Progenitor cell of endocrine pancreas (in vitro differentiated cells): ENCODE measurements at places on chromosomes 6 and 20.

- no peak for DNase-seq
These were observed 25.0 kb upstream of the SSR1 start for GRCh38 chr6:7338031-7338430.

- DNase-seq = no peak
These were observed 9.1 kb upstream of the SHLD1 start for GRCh38 chr20:5741089-5741488.

DNA sequence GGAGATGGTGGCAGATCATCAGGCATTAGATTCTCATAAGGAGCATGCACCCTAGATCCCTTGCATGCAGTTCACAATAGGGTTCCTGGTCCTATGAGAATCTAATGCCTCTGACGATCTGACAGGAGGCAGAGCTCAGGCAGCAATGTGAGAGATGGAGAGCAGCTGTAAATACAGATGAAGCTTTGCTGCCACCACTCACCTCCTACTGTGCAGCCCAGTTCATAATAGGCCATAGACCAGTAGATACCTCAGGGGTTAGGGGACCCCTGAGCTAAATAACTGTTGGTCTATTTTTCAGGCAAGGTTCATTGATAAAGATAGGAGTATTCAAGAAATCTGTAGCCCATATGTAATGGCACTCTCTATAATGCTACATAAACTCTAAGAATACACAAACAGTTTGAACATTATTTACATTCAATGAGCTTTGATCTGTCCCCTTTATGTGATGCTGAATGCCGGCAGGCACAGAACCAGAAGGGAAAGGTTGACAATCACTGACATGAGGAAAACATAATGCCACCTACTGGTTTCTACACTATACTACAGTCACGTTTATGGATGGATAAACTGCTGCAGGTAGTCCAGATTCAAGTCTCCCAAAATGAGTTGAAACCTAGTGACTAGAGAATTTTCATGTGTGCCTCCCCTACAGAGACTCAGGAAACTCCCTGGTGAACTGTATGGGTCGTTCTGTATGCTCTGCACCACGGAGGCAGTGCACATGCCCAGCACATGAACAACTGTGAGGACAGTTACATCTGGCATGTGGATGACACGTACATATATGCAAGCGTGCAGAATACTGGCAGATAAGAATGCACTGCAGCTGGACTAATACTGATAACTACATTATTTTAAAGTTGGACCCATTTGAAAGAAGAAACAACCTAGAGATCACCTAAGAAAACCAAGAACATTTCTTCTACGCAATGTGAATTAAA, 72.0 kb downstream of the DST start:
- no peak for DNase-seq

DNA sequence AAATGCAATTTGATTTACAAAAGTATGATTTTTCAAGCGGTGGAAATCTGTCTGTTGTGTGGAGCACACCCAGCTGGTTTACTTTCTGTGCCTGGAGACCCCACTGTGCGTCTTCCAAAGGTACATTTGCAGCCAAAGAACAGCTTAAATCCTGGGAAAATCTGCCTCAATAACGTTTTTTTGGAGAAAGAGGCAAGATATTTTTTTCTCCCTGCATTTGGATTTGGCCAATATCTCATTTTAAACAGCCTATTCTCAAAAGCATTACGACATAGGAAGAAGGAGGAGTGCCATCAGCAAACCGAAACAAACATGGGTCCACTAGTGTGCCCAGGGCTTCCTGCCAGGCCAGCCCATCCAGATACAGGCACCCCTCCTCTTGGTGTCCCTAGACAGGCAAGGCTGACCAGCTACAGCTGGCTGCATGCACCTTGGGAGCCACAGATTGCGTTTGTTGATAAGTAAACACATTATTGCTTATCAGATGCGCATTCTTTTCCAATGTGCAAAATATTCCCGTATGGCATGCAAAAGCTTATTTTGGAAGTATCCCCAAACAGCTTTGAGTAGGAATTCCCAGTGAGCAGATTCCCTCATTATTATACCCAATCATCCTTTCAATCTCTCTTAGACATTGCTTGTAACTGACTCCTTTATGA, 184.5 kb upstream of the MARCKS start:
- no peak for DNase-seq

DNA sequence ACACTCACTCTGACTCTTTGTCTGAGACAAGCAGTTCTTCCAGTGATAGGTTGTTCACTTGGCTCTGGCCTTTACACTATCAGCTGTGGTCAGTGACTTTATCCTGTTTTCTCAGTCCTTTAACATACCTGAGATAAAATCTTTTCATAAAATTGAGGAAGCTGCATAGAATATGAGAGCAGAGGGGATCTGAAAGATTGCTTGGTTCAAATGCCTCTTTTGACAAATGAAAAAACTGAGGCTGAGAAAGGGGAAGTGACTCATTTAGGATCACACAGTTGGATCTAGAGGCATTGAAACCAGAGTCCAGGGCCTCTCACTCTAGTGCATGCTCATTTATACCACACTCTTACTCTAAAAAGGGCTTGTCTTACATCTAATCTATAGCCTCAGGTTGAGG, 277.0 kb upstream of the TBX18 start:
- DNase-seq = no peak

DNA sequence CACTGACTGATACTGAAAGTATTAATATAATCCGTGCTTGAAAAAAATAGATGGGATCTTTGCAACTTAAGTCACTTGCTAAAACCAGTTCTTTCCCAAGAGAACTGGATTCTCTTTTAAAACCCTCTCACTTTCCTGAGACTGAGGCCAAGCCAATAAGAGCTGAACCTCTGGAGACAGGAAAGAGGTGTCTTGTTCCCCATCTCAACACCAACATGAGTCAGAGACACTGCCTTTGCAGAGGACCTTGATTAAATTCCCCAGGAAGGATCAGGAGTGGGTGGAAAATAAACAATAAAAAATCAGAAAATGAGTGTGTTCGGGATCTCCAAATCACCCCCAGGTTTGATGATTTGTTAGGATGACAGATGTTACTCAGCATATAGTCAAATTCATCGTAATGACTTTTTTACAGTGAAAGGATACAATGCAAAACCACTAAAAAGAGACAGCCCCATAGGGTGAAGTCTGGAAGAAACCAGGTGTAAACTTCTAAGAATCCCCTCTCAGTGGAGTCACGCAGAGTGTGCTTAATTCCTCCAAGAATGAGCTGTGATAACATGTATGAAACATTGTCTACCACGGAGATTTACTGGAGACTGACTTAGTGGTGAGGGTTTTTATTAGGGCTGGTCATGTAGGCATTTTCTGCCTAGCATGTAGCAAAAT, 122.8 kb upstream of the BEND3 start:
- no peak for DNase-seq

GRCh38 chr6:99119109-99120031, 171.6 kb upstream of the FBXL4 start:
- no peak for DNase-seq

- no peak for DNase-seq
These were observed 87.6 kb upstream of the MYLIP start for GRCh38 chr6:16041327-16041726.

GRCh38 chr6:7545316-7546019, 4.0 kb downstream of the DSP start:
- no peak for DNase-seq

DNA sequence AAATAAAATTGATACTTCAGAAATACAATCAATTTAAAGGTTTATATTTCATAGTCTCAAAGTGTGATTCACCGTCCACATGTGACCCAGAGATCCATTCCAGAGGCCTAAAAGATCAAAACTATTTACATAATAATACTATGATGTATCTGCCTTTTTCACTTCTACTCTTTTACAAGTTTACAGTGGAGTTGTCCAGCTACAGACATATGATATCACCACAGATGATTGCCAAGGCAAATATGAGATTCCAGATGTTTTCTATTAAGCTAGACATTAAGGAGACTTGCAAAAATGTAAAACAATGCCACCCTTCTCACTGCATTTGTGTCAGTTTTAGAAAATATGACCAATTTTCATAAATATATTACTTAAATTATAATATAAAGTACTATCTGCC, 443.7 kb downstream of the GJA1 start:
- no peak for DNase-seq

DNA sequence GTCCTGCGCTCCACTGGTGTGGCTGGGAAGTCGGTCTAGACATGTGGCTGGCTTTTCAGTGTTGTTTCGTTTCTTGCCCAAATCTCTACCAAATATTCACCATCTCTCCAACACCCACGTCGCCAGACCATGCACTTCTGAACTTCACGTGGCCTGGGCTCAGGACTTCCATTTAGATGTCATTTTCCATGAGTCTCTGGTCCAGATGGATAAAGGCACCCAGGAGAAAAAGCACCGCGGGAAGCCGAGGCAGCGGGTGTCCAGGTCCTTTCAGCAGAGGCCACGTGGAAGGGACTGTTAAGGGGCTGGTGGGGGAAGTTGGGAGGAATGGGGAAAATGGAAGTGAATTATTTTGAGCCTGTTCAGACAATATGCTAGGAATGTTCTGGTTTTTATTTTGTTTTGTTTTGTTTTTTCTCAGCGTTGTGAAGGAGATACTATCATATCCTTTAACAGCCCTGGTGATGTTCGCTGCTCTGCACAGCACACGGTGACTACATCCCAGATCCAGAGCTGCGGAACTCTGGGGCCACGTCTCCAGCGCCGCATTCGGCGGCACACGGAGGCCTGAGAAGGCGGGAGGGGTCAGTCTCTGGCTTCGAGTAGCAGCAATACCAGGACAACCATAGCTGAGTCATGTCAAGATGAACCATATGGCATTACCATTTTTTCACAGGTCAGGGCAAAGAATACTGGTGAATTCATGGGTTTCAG, 230.3 kb downstream of the THBS2 start:
- no peak for DNase-seq

DNA sequence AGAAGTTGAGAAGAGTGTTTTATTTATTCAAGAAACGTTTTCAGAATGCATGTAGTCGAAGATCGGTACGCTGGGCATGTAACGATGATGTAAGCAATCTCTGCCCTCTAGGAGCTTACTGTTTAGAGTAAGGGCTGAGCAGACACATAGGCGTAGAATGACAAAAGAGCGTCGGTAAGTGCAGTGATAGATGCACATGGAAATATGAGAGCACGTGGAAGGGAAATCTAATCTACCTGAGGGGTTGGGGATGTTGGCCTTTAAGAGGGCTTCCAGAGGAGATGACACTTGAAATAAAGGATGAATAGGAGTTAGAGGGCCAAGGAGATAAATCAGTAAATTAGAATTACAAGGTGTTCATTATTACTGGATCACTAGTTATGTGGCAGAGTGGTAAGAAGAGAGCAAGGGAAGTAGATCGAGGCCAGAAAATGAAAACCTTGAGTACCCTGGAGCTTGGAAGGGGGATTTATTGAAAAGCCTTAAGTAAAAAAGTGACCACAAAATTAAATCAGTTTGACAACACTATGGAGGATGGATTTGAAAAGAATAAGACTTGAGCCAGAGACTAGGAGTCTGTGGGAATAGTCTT, 782 bp downstream of the TRMT11 start:
- no peak for DNase-seq

GRCh38 chr6:149095842-149096241, 221.7 kb upstream of the TAB2 start:
- DNase-seq = no peak

DNA sequence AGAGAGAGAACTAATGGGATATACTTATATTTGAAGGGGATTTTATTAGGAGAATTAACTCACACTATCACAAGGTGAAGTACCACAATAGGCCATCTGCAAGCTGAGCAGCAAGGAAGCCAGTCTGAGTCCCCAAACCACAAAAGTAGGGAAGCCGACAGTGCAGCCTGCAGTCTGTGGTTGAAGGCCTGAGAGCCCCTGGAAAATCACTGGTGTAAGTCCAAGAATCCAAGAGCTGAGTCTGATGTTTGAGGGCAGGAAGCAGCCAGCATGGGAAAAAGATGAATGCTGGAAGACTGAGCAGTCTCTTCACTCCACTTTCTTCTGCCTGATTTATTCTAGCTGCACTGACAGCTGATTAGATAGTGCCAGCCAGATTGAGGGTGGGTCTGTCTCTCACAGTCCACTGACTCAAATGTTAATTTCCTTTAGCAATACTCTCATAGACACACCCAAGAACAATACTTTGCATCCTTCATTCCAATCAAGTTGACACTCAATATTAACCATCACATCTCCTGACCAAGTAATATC, 823.9 kb downstream of the PHF3 start:
- DNase-seq = no peak

DNA sequence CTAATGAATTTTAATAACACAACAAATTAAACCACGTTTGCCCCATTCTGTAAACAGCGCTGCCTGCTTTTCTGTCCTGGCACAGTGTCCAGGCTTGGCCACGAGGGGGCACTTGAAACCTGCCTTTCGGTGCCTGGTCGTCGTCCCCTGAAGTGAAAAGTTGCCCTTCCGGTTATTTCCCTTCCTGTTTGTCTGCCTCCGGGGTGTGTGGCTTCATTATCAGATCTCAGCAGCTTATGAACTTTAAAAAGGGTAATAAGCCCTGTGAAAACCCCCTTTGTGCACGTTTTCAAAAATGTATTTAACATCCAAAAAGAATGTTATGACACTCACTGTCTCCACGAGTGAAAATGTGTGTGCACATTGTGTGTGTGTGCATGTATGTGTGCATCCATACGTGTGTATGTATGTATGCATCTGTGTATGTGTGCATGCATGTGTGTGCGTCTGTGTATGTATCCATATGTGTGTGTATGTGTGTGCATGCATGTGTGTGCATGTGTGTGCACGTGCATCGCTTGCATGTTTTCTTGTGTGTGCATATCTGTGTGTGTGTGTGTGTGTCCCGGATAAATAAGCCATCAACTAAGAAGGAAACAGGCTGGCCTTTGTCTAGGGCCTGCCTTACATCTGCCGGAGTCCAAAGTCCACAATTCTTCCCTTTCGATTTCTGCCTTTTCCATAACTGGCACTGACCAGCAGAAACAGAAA, 358.4 kb downstream of the THBS2 start:
- DNase-seq = peak; percentile 81

DNA sequence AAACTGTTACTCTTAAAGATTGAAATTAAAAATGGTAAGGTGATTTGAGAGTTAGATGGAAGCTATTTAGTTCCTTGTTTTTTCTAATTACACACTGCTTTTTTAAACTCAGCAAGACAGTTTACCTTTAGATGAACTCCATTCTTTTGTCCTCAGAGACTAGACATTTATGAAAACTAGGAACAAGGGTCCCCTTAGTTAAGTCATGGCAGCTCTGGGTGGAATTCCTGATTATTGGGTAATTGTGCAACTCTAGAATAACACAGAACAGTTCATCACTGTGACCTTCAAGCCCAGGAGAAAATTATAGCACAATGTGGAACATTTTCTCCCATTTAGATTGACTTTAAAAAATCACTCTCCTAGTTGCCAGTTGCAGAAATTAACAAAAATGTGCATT, 251.7 kb downstream of the NKAIN2 start:
- DNase-seq = no peak

GRCh38 chr6:16928387-16928786, 167.1 kb upstream of the ATXN1 start:
- no peak for DNase-seq

GRCh38 chr6:159826968-159827647, 27.0 kb downstream of the PNLDC1 start:
- DNase-seq = no peak

GRCh38 chr20:31527266-31527665, 13.0 kb downstream of the HM13 start:
- DNase-seq = no peak
